ENCODE measurements at places on chromosomes 2 and 18.

DNA sequence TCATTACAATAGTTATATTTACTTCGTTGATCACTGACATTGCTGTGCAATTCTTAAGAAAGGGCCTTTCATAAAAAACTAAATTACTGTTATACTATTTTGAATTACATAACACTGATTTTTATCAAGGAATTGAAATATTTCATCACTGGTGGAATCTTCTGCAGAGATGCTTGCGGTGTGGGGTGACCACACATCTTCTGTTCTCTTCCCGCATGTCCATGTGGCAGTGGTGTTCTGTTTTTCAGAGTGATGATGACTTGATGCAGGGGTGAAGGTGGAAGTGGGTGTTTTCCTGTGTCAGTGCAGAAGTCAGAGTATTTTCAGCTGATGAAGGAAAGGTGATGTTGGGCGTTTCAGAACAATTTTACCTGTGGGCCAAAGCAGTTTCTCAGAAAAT is 7.0 kb downstream of the CNDP2 start:
- DNase-seq, result no peak

GRCh38 chr2:47528874-47529273 is 125.9 kb downstream of the MSH2 start:
- no peak for DNase-seq

- no peak for DNase-seq
These were observed 9.7 kb downstream of the E2F6 start for GRCh38 chr2:11456251-11456650.

DNA sequence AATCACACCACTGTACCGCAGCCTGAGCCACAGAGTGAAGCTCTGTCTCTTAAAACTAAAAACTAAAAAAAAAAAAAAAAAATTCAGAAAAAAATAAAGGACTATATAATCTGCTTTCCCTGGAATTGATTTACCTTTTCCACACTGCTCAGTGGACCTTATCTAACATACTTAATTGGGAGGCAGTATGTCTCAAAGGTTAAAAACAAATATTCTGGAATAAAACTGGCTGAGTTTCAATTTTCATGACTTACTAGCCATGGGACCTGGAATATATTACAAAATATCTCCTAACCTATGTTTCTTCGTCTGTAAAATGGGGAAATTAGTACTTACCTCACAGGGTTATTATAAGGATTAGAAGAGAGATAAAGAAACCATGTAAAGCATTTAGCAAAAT is 11.8 kb downstream of the NCKAP1 start:
- no peak for DNase-seq

- DNase-seq, result no peak
These were observed 32.5 kb downstream of the IDH1 start for GRCh38 chr2:208222351-208222750.

GRCh38 chr2:67616749-67617148 is 219.6 kb downstream of the ETAA1 start:
- DNase-seq, result no peak

DNA sequence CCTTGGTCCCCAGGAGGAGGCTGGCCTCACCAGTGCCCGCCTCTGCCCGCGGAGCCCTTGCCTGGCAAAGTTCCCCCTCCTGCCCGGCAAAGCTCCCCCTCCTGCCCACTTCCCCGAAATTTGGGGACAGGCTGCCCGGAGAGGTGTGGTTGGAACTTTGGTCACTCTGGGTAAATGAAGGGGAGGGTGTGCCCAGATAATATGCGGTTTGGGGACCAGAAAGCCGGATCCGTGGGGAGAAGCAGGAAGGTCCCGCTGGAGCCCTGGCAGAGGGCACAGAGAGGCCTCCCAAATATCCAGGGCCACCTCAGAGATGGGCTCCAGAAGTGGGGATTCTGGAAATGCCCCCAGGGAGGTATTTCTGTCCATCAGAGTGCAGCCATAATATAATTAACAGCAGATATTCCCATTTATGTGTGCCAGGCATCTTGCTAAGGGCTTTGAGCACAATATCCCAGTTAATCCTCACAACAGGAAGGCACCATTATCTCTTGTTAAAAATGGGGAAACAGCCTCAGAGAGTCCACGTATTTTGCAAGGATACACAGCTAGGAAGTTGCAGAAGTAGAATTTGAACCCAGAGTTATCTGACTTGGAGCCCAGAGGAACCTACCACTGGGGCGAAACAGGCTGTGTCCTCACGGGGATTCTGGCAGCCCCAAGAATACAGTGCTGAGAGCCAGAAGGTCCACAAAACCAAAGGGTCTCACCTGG is 914 bp downstream of the STEAP3 start:
- DNase-seq, result no peak

GRCh38 chr18:45635893-45636509 is 20.7 kb downstream of the SLC14A2 start:
- no peak for DNase-seq
